H9 (cell line): ENCODE measurements at places on chromosomes 7 and 10. TPM values are rescaled to one million over a fixed set of nuclear protein-coding genes. Genes with fewer than 3 reads are reported as not detected.

GRCh38 chr7:70384891-70385290 is 747.1 kb upstream of the GALNT17 start:
- no peaks in the 10 kb centered on the region for H3K4me1 ChIP-seq
- no peaks in the 10 kb centered on the region for H3K27me3 ChIP-seq
- H3K27ac ChIP-seq = no peak overlapping the region
- H3K4me3 ChIP-seq = no peak overlapping the region
- no peaks in the 10 kb centered on the region for H3K36me3 ChIP-seq
- DNase-seq = no peak

GRCh38 chr10:113264333-113265131 is 288.3 kb upstream of the HABP2 start:
- H3K36me3 ChIP-seq = no peaks in the 10 kb centered on the region
- no peak overlapping the region; the same call in 2 of the 3 replicates for H3K4me3 ChIP-seq

DNA sequence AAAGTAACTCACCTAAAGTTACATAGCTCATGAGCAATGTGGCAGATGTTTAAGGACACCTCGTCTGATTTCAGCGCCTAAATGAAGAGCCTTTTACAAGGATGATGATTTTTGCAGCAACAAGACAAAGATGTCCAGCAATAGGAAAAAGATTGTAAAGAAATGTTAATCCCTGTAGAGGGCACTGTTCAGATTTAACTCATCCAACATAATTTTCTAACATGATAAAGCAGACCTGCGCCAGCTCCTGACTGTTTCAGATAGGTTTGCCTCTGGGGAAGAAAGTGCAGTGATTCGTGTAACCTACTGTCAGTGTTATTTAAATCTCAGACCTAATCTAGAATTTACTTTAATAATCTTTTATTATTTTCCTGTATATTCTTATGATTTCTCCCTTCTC is 595.2 kb downstream of the AUTS2 start:
- H3K4me3 ChIP-seq = no peak overlapping the region
- no peaks in the 10 kb centered on the region for H3K4me1 ChIP-seq
- no peaks in the 10 kb centered on the region for H3K27me3 ChIP-seq
- DNase-seq = no peak
- H3K36me3 ChIP-seq = no peaks in the 10 kb centered on the region; the same call in 1 of the 3 replicates
- no peak overlapping the region for H3K27ac ChIP-seq

DNA sequence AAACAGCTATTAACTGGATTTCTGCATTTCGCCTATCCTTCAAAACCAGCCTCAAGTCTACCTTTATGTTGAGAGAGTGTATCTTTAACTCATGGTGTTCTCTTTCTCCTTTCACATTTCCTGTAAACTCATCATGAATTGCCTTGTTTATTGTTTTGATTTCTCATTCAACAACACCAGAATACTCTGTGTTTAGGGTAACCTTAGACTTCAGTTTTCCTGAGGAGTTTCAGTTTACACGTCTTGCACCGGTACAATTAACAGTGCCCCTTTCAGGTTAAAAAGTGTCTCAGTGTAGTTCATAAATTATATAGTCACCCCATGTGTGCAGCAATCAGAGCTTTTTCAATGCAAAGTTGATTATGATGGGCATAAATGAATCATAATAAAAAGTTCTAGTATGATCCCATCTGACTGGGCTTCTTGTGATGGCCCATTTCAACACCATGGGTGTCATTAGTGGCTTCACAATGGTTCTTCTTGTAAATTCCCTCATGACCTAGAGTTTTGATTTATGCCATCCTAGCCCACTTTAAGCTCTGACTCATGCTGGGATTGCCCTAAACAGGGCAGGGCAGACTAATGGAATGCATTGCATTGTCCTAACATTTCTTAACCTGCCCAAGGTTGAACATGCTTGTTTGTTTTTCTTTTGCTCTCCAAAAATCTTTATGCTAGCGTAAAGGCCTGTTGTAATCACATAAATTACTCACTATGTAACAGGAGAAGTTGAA is 22.0 kb downstream of the ITGB8 start:
- H3K4me1 ChIP-seq = no peaks in the 10 kb centered on the region
- H3K4me3 ChIP-seq = no peak overlapping the region
- H3K27ac ChIP-seq = no peak overlapping the region
- no peaks in the 10 kb centered on the region for H3K36me3 ChIP-seq
- no peak for DNase-seq

- H3K4me3 ChIP-seq = no peak overlapping the region
Observed at GRCh38 chr7:85474234-85474633, 287.4 kb upstream of the SEMA3D start.

- H3K36me3 ChIP-seq = no peaks in the 10 kb centered on the region
- H3K27ac ChIP-seq = no peak overlapping the region
- no peaks in the 10 kb centered on the region for H3K27me3 ChIP-seq
- H3K4me1 ChIP-seq = 0 out of 2 replicates have a peak, but pooled peaks cover 3% of the 10 kb centered on the region
Observed at GRCh38 chr10:21919906-21920305, 83.6 kb downstream of the DNAJC1 start.

DNA sequence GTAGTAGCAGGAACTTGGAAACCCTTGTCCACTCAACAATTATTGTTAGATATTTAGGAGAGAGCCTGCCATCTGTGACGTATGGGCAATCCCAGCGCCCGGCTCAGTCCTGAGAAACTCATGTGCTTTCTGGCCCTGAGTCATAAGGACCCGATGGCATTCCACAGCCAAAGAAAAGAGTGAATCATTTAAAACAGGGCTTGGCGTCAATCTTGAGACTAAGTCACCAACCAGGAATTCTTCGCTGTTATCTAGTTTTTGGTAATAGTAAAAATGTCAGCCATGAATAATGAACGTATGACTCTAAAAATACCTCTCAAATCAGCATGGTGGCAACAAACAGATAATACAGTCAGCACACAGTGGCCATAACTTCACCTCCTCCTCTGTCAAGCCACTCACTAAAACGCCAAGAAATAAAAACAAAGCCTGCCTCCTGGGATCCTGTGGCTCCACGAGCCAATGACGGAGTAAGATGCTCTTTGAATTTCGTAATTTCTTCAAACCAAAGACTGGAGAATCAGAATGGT is 140.8 kb downstream of the ADAM12 start:
- DNase-seq = no peak
- no peaks in the 10 kb centered on the region for H3K27me3 ChIP-seq
- H3K27ac ChIP-seq = no peak overlapping the region
- H3K4me1 ChIP-seq = peaks cover 2% of the 10 kb centered on the region; the same call in 1 of the 2 replicates
- H3K36me3 ChIP-seq = peaks cover 10% of the 10 kb centered on the region

The NPY gene
- total RNA-seq = not detected in 2 replicates

DNA sequence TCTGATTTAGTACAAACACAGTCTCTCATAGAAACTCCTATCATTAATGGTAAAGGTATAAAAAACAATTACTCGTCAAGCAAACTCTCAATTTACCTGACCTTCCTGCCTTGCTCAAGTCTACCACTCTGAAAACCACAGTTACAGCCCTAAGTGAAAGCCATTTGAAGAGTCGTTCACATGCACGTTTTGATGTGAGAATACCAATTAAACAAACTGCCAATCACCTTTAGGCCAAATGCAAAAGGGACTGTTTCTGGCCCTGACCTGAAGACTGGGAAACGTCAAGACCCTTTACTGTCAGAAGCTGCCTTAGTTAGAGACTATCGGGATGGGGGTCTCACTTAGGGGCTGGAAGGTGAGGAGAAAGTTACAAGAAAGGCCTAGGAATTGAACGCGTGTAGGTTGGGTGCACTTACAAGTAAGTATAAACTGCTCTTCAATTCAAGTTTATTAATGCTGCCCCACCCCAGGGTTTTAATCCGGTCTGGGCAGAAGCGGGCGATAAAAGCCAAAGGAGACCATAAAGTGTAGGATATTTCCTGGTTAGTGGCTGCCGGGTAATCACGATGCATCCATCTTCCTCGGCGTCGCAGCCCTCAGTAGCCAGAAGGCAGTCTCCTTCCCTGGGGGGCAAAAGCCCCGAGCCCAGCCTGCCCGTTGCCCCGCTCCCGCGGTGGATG is 935 bp downstream of the TM9SF3 start:
- DNase-seq = no peak

DNA sequence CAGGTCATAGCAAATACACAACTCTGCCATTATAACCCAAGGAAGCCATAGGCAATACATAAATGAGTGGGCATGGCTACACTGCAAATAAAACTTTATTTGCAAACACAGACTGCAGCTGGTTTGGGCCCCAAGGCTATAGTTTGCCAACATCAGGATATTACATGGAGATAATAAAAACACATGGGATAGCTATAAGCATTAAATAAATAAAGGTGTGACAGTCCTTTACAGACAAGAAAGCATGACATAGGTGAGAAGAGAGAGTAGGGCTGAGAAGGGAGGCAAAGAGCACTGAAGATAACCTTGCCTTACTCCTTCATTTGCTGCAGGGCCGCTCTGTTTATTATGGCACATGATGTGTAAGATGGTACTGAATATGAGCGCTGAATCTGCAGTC is 135.1 kb upstream of the GHITM start:
- no peak overlapping the region for H3K27ac ChIP-seq
- H3K27me3 ChIP-seq = no peaks in the 10 kb centered on the region
- no peak overlapping the region for H3K4me3 ChIP-seq
- no peak for DNase-seq
- no peaks in the 10 kb centered on the region for H3K4me1 ChIP-seq

DNA sequence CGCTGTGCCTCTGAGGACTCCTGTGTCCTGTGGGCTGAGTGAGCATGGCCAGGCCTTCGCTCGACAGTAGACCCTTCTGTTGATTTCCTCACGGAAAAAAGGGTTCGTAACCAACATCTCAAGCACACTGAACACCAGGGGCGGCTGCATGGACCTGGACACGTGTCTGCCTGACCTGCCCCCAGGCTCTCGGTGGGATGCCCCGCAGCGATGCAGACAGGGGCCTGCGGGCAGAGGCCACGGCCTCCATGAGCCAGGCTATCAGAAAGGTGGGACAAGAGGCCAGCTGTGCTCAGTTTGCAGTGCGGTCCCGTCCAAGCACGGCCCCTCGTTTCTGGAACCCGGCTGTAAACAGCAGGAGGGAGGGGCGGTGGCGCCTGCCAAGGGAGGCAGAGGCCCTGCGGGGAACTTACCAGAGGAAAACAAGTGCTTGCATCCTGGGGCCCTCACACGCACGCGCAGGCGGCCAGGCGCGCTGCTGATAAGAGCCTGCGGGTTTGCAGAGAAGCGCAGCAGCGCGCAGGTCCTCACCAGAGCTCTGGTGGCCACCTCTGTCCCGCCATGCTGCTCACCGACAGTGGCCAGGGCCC is 10.6 kb downstream of the GPR146 start:
- no peak for DNase-seq
- H3K27me3 ChIP-seq = no peaks in the 10 kb centered on the region
- H3K36me3 ChIP-seq = peaks cover 2% of the 10 kb centered on the region; the same call in 1 of the 2 replicates
- H3K4me1 ChIP-seq = peaks cover 6% of the 10 kb centered on the region; the same call in 1 of the 2 replicates

- DNase-seq = no peak
- H3K4me1 ChIP-seq = no peaks in the 10 kb centered on the region
- no peaks in the 10 kb centered on the region for H3K27me3 ChIP-seq
- no peaks in the 10 kb centered on the region for H3K36me3 ChIP-seq
- H3K27ac ChIP-seq = no peak overlapping the region
- no peak overlapping the region for H3K4me3 ChIP-seq
Observed at GRCh38 chr7:82675396-82675795, 231.8 kb upstream of the CACNA2D1 start.

DNA sequence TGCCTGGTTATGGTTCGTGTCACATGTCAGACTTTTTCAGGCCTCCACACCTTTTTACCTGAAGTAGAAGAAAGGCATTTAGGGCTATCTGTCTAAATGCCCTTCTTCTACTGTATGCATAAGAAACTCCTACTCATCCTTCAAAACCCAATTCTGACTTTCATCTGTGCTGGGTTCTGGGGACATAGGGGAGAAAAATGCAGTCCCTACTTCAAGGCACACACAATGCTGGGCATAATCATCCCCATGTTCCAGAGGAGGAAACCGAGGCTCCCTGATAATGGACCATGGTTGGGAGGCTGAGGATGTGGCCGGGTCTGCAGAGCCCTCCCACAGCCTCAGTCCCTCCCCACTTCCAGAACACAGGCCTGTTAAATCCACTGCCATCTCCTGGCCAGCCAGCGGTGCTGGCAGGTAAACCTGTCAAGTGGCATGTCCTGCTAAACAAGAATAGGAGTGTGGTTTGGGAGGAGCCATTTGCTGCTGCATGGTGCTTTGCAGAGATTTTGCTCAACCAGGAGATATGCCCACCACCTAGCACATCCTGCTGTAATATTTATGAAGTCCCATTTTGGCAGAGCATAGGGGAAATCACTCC is 32.0 kb downstream of the GRID1 start:
- H3K27me3 ChIP-seq = no peaks in the 10 kb centered on the region
- no peaks in the 10 kb centered on the region for H3K36me3 ChIP-seq
- no peak overlapping the region for H3K27ac ChIP-seq
- no peaks in the 10 kb centered on the region; the same call in 1 of the 2 replicates for H3K4me1 ChIP-seq
- no peak overlapping the region for H3K4me3 ChIP-seq

DNA sequence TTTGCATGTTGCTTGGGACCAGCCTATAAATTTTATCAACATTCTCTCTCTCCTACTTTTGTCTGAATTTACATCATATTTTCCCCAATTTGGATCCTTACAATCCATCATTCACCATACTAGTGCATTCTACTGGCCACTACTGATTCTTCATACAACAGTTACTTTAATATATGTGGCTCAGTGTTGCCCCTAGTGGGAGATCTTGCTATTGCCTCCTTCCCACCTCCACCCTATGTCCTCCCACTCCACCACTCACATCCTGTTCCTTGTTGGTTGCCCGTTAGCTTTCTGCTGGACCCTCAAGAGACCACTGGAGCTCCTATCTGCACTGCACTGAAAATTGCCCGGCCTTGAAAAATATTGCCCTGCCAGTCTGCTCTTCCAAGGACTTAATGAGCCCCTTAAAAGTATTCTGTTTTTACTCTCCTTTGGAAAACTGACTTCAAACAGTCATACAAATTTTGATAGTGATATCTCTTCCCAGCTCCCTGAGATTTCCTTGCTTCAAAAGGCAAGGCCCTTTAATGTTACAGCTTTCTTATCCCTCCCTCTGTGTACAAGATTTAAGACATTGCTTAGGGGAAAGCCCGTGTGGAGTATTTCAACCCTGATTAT is 243.2 kb upstream of the TMEM229A start:
- H3K4me3 ChIP-seq = no peak overlapping the region
- no peaks in the 10 kb centered on the region for H3K4me1 ChIP-seq
- peak; percentile 68 for DNase-seq
- no peaks in the 10 kb centered on the region; the same call in 2 of the 3 replicates for H3K36me3 ChIP-seq
- H3K27me3 ChIP-seq = no peaks in the 10 kb centered on the region
- H3K27ac ChIP-seq = no peak overlapping the region

- H3K36me3 ChIP-seq = peaks cover 4% of the 10 kb centered on the region; the same call in 1 of the 2 replicates
- H3K4me1 ChIP-seq = no peaks in the 10 kb centered on the region
- DNase-seq = peak; percentile 79
Observed at GRCh38 chr7:73433924-73434700, 534 bp downstream of the FZD9 start.

- no peaks in the 10 kb centered on the region for H3K27me3 ChIP-seq
- no peak overlapping the region for H3K27ac ChIP-seq
- no peak overlapping the region for H3K4me3 ChIP-seq
- no peaks in the 10 kb centered on the region for H3K36me3 ChIP-seq
- peak; percentile 27 for DNase-seq
Observed at GRCh38 chr7:18894155-18894554, 223.3 kb downstream of the TWIST1 start.

The ECHDC3 gene
- total RNA-seq = 8.0 and 9.3 TPM in 2 replicates
